ENCODE measurements at places on chromosomes 12 and 14.

- peak; percentile 94 for DNase-seq
Measured at GRCh38 chr14:90382491-90383125, 14.2 kb upstream of the CALM1 start.

DNA sequence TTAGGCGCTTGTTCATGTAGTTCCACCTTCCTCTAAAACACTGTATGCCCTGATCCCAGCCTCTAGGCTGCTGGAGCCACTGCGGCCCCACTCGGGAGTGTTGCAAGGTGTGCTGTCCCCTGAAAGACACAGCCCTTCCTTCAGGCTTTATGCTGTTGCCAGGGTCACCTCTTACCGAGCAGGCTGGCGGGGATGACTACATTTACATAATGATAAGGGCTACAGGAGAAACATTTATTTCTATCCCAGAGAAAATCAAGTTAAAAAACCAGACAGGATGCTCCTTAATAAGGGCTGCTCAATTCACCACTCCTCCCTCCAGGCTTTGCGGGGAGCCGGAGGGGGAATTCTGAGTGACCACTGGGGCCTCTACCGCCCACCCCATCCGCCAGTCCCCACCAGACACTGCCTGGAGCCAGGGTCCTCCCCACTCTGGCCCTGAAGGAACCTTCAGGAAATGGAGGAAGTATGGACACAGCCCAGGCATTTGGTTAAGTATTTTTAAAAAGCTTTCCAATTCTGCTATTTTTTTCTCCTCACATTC lies 200.6 kb downstream of the TTC7B start:
- peak; percentile 61 for DNase-seq

DNA sequence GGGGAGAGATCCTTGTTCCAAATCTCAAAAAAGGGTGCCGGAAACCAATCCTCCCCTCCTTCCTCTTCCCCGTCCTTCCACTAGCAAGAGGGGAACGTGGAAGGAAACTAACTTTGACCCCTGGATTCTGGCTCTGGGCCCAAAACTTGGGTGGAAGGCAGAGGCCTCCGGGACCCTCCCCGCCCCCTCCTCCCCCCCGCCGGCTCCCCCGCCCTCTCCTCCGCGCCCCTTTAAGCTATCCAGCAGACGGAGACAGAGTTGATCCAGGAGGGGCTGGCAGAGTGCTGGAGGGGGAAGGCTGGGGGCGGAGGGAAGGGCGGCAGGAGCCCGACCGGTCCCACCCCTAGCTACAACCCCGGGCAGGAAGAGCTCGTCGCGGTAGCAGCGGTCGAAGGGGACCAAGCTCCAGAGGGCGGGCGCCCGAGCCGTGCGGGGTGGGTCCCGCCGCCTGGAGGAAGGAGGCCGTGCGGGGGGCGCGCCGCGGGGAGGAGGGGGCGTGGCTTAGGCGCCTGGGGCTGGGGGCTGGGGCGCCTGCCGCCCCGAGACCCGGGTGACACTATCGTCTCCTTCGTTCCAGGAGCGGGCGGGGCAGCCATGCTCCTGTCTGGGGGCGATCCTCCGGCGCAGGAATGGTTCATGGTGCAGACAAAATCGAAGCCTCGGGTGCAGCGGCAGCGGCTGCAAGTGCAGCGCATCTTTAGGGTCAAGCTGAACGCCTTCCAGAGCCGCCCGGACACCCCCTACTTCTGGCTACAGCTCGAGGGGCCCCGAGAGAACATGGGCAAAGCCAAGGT lies at the start of gene NYNRIN:
Gene NYNRIN (plus strand): TSS at position 351 of the 794 bp plus-strand sequence. CDS start 244 bp downstream, at position 595.
- DNase-seq = peak; percentile 82

DNA sequence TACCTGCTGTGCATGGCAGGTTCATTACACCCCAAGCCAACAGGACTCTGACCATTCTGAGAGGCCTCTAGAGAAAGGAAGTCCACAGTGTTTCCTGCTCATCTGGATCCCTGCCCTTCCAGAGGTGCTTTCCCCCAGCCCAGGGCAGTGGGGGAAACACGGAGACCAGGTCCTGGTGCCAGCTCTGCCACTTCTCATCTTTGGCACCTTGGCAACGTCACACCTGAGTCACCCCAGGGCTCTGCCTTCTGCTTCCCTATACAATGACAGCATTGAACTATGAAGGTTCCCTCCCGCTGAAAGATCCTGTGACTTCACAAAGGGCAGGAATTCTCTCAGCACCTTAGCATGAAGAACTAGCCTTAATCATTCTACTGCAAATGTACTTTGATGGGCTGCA lies 74.9 kb downstream of the ANO2 start:
- DNase-seq = no peak

- DNase-seq = no peak
Measured at GRCh38 chr12:42237853-42238239, 202 bp downstream of the YAF2 start.

GRCh38 chr12:121571920-121572319 lies 8.9 kb downstream of the KDM2B start:
- no peak for DNase-seq

GRCh38 chr14:33359288-33359881 lies 420.7 kb downstream of the NPAS3 start:
- DNase-seq = no peak

DNA sequence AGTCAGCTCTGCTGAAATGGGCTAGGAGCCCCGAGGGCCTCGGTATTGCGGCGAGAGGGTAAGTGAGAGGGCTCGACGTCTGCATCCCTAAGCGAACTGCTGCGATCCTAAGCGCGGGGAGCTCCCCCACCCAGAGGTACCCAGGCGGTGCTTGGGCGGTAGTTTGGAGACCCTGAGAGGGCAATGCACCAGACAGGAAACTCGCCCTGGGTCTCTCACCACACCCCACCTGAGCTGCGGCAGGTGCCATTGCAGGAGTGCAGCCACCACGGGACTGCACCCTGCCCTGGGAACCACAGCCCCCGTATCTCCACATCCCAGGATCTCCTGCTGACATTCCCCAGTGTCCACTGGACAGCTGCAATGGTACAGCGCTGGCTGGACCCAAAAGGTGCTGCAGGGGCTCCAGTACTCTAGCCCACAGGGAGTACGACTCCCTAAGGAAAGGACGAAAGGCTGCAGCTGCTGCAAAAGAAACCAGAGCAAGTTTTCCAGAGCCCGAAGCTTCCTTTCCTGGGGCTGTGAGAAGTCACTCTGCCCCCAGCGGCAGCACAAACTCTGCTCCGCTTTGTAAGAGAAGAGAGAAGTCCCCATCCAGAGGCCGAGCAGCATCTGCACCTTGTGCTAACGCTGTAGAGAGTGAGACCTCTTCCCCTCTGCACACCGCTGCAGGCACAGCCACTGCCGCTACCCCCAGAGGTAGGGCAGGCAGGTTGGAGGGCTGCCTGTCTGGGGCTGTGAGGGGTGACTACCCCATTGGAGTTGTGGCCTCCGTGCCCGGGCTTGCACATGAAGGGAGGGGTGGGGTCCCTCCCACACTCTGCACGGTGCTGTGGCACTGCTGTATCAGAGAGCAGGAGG lies 31.1 kb upstream of the MON2 start:
- DNase-seq = peak; percentile 65

DNA sequence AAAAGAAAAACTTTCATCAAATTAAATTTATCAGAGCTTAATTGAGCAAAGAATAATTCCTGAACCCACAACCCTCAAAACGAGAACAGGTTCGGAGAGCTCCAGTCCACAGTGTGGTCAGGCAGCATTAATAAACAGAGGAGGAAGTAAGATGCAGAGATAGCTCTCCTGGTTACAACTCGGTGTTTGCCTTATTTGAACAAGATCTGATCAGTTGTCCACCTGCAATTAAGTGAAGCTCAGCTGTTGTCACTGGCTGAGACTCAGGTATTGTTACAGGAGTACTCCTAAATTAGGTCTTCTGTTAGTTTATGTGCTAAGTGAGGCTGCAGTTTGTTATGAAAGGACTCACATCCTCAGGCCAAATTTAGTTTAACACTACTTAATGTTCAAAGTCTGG lies 451.4 kb upstream of the PDE3A start:
- no peak for DNase-seq

DNA sequence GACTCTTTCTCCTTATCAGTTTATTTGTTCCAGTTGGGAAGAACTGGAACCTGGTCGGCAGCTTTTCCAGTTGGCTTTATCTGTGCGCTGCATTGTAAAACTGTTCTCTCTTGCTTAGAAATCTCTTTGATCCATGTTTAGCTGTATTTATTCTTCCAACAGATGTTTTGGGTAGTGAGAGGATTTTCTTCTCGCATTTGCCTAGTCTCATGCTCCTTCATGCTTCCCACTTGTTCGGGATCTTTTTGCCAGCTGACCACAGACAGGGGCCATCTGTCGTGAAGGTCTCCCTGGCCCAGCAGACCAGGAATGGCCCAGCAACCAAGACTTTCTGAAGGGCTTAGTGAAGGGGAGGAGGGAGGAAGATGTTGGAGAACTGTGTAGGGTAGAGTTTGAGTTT lies 21.6 kb downstream of the NTF3 start:
- no peak for DNase-seq

- DNase-seq = no peak
Measured at GRCh38 chr12:11998944-11999315, 71.8 kb upstream of the BCL2L14 start.

DNA sequence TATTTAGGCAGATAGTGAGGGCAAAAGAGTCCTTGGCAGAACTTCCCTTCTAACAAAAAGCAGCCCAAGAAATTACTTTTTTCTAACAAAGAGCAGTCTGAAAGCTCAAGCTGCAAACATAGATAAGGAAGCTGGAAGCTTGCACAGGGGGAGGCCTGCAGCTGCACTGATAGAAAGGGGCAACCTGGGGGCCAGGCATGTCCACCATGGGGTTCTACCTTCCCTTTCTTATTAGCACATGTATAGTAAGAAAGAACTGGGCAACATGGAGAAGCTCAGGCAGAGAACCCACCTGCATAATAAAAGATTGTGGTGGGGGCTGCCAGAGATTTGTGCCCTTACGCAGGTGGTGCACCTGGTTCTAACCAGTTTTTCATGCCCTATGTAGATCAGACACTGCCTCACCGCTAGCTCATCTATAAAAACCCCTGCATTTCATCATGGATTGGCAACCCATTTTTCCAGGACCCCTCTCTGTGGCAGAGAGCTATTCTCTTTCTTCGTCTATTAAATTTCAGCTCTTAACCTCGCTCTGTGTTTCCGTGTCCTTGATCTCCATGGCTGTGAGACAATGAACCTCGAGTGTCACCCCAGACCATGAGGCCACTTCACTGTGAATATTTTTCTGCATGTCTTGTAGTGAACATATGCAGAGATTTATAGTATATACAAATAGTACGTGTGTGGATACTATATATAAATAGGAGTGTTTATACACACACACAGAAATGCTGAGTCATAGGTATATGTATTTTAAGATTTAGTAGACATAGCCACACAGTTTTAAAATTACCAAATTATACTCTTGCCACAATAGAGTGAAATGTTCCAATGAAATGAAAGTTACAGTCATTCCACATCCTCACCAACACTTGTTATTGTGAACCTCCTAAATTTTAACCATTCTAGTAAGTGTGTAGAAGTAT lies 53.0 kb downstream of the PEX5 start:
- DNase-seq = no peak

DNA sequence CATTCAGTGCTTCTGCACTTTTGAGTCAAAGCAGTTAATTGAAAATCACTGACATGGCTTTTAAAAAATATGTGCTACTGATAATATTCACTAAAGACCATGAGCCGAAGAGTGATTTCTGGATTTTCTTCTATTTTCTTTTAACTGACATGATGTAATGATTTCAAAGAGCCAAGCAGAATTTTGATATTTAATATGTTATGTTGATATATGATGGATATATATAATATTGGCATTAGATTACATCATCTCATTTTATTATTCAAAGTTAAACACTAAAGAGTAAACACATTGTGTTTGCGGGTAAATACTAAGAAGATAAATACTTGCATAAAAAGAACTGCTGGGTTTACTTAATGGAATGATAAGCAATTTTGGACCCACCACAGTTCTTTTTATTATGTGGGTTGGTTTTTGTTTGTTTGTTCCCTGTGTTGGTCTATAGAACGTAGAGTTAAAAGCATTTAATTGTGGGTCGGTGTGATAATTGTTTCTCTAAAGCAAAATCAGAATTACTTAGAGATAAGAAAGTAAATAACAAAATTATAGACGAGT lies 692 bp downstream of the SPIC start:
- DNase-seq = no peak

DNA sequence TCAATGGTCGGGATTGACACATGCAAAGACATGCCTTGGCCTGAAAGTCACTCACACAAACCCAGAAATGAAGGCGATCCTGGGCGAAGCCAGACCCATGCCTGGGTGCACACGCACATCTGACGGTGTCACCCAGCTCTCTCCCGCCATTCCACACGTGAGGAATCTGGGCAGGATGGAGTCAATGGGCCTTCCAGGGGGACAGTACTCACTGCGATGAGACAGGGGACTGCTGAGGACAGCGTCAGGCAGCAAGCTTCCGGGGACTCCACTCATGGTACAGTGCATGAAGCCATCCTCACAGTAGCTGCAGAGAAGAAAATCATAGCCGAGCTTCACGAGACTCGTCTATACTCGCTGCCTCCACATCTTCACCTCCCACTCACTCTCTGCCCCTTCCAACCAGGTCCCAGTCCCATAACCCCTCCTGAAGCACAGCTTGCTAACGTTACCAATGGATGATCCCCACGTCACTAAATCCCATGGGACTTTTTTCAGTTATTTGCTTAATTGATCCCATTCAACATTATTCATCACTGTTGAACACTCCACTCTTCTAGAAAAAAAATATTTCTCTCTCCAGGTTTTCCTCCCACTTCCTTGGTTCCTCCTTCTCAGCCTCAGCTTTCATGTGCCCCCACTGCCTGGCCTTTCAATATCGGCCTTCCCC lies 77.8 kb downstream of the VWF start:
- DNase-seq = no peak

GRCh38 chr14:63843796-63844195 lies 9.0 kb upstream of the SYNE2 start:
- DNase-seq = no peak

GRCh38 chr12:32595251-32595650 lies 83.8 kb upstream of the DNM1L start:
- no peak for DNase-seq

Measured in sigmoid colon (tissue), 7 donors.